ENCODE measurements at places on chromosomes 7 and 10. TPM values are rescaled to one million over a fixed set of nuclear protein-coding genes. Genes with fewer than 3 reads are reported as not detected.

Gene LRRC18
- not detected for polyA plus RNA-seq

Gene SLC37A3
- polyA plus RNA-seq: 29.0 TPM

Gene GNGT1
- 1.6 TPM for polyA plus RNA-seq

Gene AKR1C4
- polyA plus RNA-seq: not detected

Gene OR2A5
- not detected for polyA plus RNA-seq

Gene IKZF5
- polyA plus RNA-seq: 6.9 TPM

Gene ZNF716
- not detected for polyA plus RNA-seq

Gene SLC39A12
- not detected for polyA plus RNA-seq

Gene HOXA6
- polyA plus RNA-seq: not detected

Gene IGFBP3
- 7.6 TPM for polyA plus RNA-seq

Gene TMEM270
- not detected for polyA plus RNA-seq

Gene PCDH15
- 0.45 TPM for polyA plus RNA-seq

Measured in GM23338 (cell line).